ENCODE measurements at places on chromosomes 1 and 21.

DNA sequence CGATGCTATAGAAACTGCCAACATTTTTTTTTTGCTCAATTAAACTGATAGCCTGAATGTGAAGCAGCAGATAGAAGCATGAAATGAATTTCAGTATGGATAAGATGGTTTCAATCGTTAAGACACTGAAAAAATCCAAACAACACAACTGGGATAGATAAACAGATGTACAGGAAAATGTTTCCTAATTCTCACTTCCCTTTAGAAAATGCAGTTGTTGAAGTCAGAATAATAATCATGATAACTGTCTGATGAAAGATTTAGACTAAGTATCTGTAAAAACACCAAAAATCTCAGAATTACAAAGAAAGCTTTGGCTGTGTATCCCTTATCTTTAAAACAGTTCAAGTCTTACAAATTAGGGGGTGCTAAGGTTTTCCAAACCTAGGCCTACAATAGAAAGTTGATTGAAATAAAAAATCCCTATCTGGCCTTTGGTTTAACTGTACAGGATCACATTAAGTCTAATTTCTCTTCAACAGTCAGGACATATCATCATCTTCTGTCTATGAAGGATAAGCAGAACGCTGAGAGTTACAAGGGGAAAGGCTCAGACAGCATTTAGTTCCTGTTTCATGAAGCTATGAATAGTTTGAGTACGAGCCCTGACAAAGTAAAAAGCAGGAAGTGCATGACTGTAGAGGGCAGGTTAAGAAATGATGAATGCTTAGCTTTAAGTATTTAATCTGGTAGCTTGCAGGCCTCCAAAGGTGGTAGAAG lies 203.2 kb downstream of the APP start:
- DNase-seq, result peak; percentile 80

- DNase-seq, result peak; percentile 80
Observed at GRCh38 chr1:6646499-6647148, 22.0 kb downstream of the THAP3 start.

DNA sequence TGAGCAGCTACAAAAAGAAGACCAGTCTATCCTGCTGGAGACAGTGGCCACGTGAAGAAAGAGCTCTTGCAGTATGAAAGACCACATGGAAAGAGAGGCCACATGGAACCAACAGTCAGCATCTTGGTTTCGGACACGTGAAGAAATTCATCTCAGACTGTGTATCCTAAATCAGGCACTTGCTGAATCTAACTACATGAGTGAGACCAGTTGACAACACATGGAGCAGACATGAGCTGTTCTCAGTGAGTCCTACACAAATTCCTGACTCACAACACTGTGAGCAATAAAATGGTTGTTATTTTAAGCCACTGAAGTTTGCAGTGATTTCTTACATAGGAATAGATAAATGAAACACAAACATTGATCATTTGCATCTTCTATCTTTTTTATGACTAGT lies 2.4 kb upstream of the TAF1A start:
- no peak for DNase-seq

DNA sequence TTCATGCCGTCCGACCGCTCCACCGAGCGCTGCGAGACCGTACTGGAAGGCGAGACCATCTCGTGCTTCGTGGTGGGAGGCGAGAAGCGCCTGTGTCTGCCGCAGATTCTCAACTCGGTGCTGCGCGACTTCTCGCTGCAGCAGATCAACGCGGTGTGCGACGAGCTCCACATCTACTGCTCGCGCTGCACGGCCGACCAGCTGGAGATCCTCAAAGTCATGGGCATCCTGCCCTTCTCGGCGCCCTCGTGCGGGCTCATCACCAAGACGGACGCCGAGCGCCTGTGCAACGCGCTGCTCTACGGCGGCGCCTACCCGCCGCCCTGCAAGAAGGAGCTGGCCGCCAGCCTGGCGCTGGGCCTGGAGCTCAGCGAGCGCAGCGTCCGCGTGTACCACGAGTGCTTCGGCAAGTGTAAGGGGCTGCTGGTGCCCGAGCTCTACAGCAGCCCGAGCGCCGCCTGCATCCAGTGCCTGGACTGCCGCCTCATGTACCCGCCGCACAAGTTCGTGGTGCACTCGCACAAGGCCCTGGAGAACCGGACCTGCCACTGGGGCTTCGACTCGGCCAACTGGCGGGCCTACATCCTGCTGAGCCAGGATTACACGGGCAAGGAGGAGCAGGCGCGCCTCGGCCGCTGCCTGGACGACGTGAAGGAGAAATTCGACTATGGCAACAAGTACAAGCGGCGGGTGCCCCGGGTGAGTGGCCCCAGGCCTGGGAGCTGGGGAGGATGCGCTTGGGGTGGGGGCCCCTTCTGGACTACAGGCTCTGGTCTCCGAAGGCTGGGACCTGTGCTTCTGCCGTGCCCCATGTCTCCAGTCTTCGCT lies 1.1 kb downstream of the SKI start:
- DNase-seq, result peak; percentile 59

DNA sequence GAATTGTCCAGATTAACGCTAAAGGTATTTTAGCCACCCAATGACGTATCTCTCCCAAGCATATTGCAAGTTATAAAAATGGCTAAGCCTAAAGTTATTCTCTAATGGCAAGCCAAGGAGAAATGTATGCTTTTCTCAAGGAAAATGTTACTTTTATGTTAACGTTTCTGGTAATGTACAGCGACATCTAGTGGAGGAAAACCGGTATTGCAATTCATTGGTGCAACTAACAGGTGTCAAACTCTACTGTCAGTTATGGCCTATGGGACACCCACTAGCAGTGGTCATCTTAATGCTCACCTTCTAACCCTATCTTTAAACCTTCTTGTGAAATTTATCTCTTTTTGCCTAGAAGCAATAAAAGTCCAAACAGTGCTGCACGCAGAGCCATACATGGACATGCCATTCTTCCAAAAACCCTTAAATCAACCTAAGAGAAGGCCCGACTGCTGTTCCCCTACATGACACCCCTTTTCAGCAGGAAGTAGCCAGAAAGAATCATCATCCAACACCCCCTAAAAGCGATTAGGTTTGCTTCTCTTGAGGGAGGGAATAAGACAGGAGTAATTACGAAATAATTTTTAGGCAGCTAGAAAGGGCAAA lies 68.7 kb upstream of the LRIF1 start:
- peak; percentile 76 for DNase-seq

GRCh38 chr1:229030630-229031029 lies 240.3 kb upstream of the RAB4A start:
- no peak for DNase-seq
